Small intestine (tissue), 16 donors: ENCODE measurements at places on chromosomes 2 and 18. TPM values are rescaled to one million over a fixed set of nuclear protein-coding genes. Genes with fewer than 3 reads are reported as not detected.

DNA sequence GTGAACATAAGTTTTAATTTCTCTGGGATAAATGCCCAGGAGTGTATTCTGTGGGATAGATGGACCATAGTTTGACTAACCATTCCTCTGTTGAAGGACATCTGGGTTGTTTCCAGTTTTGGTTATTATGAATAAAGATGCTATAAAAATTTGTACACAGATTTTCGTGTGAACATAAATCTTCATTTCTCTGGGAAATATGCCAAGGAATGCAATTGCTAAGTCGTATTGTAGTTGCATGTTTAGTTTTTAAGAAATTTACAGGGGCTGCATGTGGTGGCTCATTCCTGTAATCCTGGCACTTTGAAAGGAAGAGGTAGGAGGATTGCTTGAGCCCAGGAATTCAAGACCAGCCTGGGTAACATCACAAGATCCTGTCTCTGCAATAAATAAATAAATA lies 6.9 kb upstream of the SLC11A1 start:
- DNase-seq = no peak

- DNase-seq = no peak
Measured at GRCh38 chr2:193808877-193809276, 1614.1 kb upstream of the TMEFF2 start.

PMAIP1 gene
- polyA plus RNA-seq = 7.5 TPM

GRCh38 chr2:69538872-69539548 lies 101.8 kb upstream of the NFU1 start:
- DNase-seq = peak; percentile 74
